Stimulated activated CD8-positive, alpha-beta memory T cell treated with anti-CD3 and anti-CD28 coated beads, Interleukin-4, amount 100 ng/mL, for 24 hours (primary cell): ENCODE measurements at places on chromosomes 16 and 17.

GRCh38 chr16:56493126-56493525, 26.7 kb downstream of the BBS2 start:
- no peak for DNase-seq

DNA sequence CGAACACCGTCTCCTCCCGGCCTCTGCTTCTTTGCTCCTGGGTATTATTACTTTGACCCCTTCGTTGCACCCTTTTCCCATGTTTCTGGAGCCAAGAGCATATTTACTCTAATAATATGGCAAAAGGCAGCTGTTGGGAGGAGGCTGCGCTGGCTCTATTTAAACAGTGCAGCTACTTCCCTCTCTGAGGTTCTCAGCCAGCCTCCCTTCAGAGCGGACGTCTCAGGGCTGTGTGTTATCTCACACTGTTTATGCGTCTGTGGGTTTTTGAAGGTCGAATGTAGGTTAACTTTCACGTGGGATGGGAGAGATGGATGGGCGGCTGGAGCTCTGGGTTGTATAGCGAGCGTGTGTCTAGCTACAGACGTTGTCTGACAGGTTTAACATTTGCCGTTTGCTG, 45.3 kb downstream of the COX4I1 start:
- DNase-seq: no peak

DNA sequence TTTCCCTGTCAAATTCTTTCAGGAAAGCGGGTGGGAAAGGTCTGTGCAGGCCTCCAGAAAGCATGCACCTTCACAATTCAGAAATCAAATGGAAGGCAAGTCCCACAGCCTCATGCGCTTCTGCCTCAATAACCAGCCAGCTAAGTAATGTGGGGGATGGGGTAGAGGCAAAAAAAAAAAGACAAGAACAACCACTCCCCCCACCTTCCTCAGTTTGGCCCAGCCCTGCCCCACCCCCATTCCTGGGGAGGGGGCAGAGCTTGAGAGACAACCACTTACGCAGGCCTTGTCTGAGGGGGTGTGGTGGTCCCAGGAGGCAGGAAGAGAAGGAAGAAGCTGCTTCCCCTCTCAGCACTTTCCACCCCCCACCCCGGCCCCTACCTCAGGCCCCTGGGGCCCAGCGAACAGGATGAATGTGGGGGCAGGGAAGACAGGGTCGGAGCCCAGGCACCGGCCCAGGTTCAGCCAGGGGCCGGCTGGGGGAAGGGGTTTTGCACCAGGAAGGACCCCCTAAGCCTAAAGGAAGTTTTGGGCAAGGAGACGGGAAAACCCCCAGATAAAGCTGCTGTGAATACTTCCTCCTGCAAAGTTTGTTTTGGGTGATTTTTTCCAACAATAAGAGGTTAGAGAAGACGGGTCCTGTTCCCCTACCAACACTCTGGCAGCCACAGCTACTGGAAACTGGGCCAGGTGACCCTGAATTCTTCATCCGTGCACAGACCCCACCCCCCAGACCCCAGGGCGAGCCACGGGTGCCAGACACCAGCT, 1.2 kb downstream of the JUP start:
- DNase-seq: no peak

GRCh38 chr16:88653596-88654362, 2.9 kb upstream of the CYBA start:
- DNase-seq: no peak

DNA sequence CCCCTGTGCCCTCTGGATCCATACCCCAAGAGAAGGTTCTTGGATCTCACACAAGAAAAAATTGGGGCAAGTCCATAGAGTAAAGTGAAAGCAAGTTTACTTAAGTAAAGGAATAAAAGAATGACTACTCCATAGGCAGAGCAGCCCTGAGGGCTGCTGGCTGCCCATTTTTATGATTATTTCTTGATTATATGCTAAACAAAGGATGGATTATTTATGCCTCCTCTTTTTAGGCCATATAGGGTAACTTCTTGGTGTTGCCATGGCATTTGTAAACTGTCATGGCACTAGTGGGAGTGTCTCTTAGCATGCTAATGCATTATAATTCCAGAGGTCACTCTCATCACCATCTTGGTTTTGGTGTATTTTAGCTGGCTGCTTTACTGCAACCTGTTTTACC, 70.8 kb downstream of the NLK start:
- DNase-seq: no peak

- no peak for DNase-seq
These were observed 146.6 kb downstream of the SKAP1 start for GRCh38 chr17:48283411-48283810.

GRCh38 chr17:35804658-35805192, 4.6 kb upstream of the TAF15 start:
- DNase-seq: no peak

- no peak for DNase-seq
These were observed 100.0 kb upstream of the ZNF469 start for GRCh38 chr16:88282564-88283395.

DNA sequence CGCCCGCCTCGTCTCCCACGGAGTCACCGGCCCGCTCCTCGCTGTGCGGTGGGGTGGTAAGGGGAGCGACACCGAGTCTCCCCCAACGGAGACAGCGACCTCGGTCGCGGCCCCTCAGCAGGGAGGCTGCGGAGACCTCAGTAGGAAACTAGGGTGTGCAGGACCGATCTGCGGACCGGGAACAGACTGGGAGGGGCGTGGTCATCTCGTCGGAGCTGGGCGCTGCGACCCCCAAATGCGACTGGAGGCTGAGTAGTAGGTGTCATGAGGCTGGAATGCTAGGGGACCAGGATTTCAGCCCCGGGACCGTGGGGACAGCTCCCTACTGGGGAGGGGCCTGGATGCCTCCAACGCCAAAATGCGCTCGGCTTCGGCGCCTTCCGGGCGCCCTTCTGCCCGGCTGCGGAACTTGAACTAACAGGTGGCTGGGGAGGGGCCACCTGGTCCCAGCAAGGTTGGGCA, 1.3 kb downstream of the CACNG4 start:
- no peak for DNase-seq

GRCh38 chr16:28931801-28932225, at the start of gene CD19:
Gene CD19, plus strand, starts transcription at chr16:28931971. Its CDS starts 30 bp downstream, at chr16:28932001.
- DNase-seq: no peak

GRCh38 chr17:75694536-75694935, 26.7 kb upstream of the ITGB4 start:
- DNase-seq: no peak

GRCh38 chr16:168424-168823, 2.6 kb downstream of the HBM start:
- no peak for DNase-seq

- no peak for DNase-seq
These were observed 504 bp upstream of the COPRS start for GRCh38 chr17:31859487-31860008.

GRCh38 chr17:80323982-80324381, 63.3 kb downstream of the RNF213 start:
- DNase-seq: no peak

DNA sequence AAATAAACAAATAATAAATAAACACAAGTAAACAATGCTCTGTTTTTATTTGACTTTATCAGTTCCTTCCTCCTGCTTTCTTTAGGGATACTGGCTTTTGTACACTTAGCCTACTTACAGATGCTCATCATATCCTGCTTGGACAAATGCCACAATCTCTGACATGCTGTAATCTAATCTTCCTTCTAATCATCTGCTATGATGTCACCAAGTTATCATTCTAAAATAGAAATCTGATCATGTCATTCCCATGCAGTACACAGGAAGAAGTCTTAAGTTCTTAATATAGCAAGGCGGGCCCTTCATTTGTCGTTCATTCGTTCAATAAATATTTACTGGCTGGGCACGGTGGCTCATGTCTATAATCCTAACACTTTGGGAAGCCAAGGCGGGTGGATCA, 9.1 kb upstream of the UBB start:
- no peak for DNase-seq

- DNase-seq: no peak
These were observed 4.1 kb downstream of the HGS start for GRCh38 chr17:81687770-81688541.
